HCEC 1CT (cell line): ENCODE measurements at places on chromosomes 13 and 19.

DNA sequence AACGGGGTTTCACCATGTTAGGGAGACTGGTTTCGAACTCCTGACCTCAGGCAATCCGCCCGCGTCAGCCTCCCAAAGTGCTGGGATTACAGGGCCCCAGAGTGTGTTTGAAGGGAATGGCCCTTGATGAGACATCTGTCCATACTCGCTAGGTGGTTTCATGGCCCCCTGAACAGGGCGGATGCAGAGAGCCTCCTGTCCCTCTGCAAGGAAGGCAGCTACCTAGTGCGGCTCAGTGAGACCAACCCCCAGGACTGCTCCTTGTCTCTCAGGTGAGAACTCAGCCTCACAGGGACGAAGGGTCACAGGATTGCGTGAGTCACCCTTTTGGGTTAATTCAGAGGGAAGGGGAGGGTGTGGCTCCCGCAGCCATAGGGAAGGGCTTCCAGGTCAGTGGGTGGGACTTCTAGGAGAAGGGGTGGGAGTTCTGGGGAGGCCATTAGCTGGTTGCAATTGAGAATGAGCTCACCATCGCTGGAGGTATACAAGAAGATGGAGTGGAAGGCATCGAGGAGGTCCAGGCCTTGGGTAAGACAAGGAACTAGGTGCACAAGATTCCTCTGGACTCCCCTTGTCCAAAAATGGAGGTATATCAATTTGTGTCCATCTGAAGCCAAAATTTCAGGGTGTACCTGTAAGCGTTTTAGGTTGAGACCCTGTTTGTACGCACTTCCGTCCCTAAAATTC is 9.2 kb downstream of the SHD start:
- no peak for DNase-seq

- no peak for DNase-seq
These were observed 16.3 kb downstream of the DCUN1D2 start for GRCh38 chr13:113474179-113474578.

- DNase-seq, result no peak
These were observed 9.0 kb downstream of the F2RL3 start for GRCh38 chr19:16897856-16898161.

DNA sequence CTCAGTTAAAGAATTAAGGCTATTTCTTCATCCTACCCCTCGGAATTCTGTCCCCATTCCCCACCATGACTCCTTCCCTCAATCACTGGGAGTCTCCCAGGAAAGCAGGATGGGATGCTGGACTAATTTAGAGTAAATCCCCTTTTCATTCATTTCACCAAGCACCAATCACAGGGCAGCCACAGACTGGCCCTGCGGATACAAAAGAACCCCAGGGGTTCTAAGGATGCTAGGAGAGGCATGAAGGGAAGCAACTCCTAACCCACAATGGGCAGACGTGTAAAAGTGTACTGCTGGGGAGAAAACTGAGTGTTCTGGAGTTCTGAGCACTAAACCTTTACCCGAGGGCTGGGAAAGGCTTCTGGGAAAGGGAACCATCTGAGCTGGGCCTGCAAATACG is 3.0 kb downstream of the PEPD start:
- no peak for DNase-seq
